ENCODE measurements at places on chromosomes 2 and 18. TPM values are rescaled to one million over a fixed set of nuclear protein-coding genes. Genes with fewer than 3 reads are reported as not detected.
A peak's percentile ranks its signal among the peaks of the same experiment; 100 is the strongest.

Gene PFN4
- total RNA-seq = not detected

Gene HNMT
- not detected for total RNA-seq

- DNase-seq = no peak
Measured at GRCh38 chr2:189500456-189501160, 59.3 kb downstream of the WDR75 start.

- DNase-seq = no peak
Measured at GRCh38 chr2:238938003-238938400, 90.1 kb downstream of the TWIST2 start.

GRCh38 chr2:109135359-109136197 lies 6.6 kb downstream of the SH3RF3 start:
- DNase-seq = no peak

Gene AQP12A
- not detected for total RNA-seq

DNA sequence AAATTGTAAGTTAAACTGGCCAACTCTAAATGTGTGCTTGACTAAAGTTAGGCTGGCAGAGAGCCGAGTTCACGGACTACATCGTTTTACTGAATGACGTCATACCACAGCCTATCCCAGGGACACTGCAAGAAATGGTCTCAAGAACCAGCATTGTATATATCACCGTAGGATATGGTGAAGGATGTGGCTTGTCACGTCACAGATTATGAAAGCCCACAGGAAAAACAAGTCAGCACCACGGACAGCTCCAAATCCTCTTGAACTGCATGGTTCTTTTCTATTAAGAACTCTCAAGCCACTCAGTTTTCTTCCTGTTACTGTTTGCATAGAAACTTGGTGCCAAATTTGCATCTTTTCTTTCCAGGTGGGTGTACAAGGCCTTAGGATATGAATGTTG lies 85.1 kb upstream of the ACAA2 start:
- peak; percentile 66 for DNase-seq

DNA sequence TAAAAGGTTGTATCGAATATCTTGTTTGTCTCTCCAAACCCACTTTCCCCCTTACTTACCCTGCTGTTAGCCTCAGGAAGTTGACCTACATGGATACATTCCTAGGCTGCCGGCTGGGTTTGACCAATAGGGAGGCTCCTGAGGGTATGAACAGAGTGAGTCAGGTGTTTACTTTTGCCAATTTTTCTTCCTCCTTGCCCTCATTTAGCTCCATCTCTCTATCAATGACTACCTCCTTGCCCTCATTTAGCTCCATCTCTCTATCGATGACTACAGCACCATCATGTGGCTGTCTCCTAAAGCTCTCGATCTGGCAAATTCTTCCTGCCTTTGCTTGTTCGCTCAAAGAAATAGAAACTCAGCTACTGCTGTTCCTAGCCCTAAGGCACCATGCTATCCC lies 571.9 kb upstream of the CRIM1 start:
- DNase-seq = peak; percentile 86

- DNase-seq = no peak
Measured at GRCh38 chr2:7324706-7325105, 407.5 kb downstream of the RNF144A start.

DNA sequence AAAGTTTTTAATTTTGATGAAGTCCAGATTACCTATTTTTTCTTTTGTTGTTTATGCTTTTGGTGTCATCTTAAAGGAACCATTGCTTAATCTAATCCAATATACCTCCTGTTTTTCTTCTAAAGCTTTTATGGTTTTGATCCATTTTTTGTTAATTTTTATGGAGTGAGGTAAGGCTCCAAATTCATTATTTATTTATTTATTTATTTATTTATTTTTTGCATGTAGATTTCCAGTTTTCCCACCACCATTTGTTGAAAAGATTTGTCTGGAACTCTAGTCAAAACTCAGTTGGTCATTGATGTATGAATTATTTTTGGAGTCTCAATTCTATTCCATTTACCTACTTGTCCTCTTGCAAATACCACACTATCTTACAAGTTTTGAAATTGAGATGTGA lies 99.4 kb upstream of the RBMS1 start:
- DNase-seq = no peak

Gene FAM161A
- 1.4 TPM for total RNA-seq

GRCh38 chr2:177667626-177668025 lies 275.1 kb downstream of the AGPS start:
- DNase-seq = peak; percentile 43

DNA sequence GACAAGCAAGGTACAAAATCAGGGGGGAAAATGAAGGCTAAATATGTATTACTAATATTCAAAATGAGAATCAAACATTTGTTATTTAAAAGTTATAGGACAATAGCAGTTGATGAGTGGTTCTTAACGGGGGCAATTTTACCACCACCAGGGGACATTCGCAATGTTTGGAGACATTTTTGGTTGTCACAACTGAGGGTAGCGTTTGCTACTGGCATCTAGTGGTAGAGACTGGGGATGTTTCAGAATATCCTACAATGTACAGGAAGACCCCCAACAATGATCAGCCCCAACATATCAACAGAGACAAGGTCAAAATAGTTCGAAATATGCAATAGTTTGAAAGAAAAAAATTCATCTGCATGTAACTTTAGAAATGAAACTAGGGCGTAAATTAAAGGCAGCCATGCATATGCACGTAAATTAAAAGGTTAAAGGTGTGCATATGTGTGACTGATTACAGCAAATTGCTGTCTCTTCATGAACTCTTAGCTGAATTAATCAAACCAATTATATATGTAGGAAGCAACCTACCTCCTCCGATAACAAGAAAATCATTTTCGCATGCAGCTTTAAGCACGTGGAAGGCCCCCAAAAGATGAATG lies 61.2 kb upstream of the CUL3 start:
- DNase-seq = no peak

DNA sequence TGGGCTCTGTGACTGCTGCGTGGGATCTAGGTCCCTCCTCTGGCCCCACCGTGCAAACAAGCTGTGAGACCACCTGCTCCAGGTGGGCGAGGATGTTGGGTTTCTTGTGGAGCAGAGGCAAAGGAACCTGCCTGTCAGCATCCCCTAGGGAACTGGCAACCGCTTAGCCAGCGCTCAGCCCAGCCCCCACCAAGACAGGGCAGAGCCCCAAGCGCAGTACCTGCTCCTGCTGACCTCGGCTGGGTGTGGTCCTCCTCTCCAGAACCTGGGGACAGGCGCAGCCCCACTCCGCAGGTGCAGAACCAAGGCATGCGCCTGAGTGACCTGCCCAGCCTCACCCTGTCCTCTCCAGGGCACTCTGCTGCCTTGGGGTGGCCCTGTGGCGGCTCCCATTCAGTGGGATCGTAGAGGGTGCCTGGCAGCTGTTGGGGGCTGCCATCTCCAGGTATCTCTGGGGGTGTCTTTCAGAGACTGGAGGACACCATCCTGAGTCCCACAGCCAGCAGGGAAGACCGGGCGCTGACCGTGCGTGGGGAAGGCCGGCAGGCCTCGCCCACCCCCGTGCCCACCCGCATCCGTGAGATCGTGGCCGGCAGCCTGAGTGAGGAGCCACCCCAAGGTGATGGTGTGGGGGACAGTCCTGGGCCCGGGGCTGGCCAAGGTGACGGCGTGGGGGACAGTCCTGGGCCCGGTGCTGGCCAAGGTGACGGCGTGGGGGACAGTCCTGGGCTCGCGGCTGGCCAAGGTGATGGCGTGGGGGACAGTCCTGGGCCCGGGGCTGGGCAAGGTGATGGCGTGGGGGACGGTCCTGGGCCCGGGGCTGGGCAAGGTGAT lies 12.3 kb downstream of the CROCC2 start:
- DNase-seq = no peak

Gene SERPINB11
- total RNA-seq = not detected

GRCh38 chr18:22399949-22400348 lies 17.8 kb downstream of the CTAGE1 start:
- no peak for DNase-seq

GRCh38 chr2:163667064-163667887 lies 68.5 kb downstream of the FIGN start:
- peak; percentile 94 for DNase-seq

Measured in HT1080 (cell line).